ENCODE measurements at places on chromosomes 5 and 9. TPM values are rescaled to one million over a fixed set of nuclear protein-coding genes. Genes with fewer than 3 reads are reported as not detected.

Gene MARCOL
- not detected for total RNA-seq

Gene LCN2
- total RNA-seq, result 106 TPM

Gene HACD4
- total RNA-seq, result 2.0 TPM

Gene NR2F1
- 14.8 TPM for total RNA-seq

Gene EFNA5
- total RNA-seq, result 28.1 TPM

Gene NFIB
- 2.4 TPM for total RNA-seq

Gene ATP10B
- 0.06 TPM for total RNA-seq

Gene ZNF883
- total RNA-seq, result 3.4 TPM

Gene PLAA
- total RNA-seq, result 26.8 TPM

Gene IL7R
- 1.6 TPM for total RNA-seq

Gene SLC6A3
- total RNA-seq, result not detected

Gene ANP32B
- total RNA-seq, result 35.8 TPM

Gene ELOVL7
- total RNA-seq, result 6.3 TPM

Gene AQP3
- 0.65 TPM for total RNA-seq

Gene TMC1
- not detected for total RNA-seq

Gene TAL2
- not detected for total RNA-seq

Gene ADAMTSL2
- not detected for total RNA-seq

Gene TSLP
- 0.07 TPM for total RNA-seq

Gene BARHL1
- total RNA-seq, result not detected

Gene FST
- total RNA-seq, result 0.14 TPM

Gene HEMGN
- not detected for total RNA-seq

Gene TAF11L10
- not detected for total RNA-seq

Gene SLCO6A1
- total RNA-seq, result not detected

Gene GPR151
- total RNA-seq, result not detected

Gene LIX1
- total RNA-seq, result under 0.01 TPM

Gene ADAMTS2
- total RNA-seq, result 0.29 TPM

Gene TRPM3
- not detected for total RNA-seq

Gene TAF11L5
- total RNA-seq, result not detected

Gene FGF10
- not detected for total RNA-seq

Gene NNT
- total RNA-seq, result 36.5 TPM

DNA sequence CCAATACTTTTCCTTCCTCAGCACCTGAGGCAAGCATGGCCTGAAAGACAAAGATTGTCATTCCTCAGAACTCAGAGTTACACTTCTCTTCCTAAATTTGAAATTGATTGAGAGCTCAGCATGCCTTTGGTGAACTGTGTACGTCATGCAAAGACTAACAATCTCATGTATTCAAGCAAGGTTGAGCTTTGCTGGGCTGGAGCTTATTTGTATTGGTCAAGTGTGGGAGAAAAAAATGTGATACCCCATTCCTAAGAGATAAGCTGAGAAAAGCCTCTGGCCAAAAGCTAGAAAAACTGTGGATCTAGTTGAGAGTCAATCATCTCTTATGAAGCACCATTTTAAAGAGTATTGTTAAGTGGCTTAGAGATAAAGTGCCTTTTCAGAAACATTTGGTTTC is 392.2 kb downstream of the RASEF start:
- no peak for DNase-seq

GRCh38 chr9:120362446-120362845 is 217.5 kb downstream of the CDK5RAP2 start:
- peak; percentile 78 for DNase-seq

- DNase-seq, result no peak
Measured at GRCh38 chr9:132384376-132384775, 22.3 kb downstream of the TTF1 start.

- DNase-seq, result no peak
Measured at GRCh38 chr9:135357863-135358551, 121.6 kb upstream of the PPP1R26 start.

DNA sequence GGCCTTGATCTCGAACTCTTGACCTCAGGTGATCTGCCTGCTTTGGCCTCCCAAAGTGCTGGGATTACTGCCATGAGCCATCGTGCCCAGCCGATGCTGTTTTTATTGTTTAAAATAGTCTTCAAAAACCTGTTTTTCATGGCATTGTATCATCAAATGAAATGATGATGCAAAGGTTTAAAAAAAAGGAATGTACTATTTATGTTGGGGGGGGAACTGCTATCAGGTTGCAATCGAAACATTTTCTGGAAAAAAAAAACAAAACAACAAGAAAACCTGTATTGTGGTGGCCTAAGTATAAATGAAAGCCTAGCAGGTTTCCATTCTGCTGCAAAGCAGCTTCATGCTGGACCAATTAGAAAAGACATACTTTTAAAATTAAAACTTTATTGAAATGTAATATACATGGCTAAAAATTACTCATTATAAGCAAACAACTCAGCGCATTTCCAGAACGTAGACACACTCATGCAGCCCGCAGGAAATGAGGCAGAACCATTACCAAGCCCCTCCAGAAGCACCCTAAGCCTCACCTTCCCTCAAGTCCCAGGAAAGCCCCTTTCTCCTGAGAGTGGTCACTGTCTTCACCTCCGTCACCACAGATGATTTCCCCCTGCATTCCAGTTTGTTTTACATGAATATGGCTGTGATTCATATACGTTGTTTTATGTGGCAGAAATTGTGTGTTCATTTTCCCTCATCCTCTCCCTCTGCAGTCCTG is 19.0 kb downstream of the GPR107 start:
- DNase-seq, result no peak

- DNase-seq, result no peak
Measured at GRCh38 chr9:123611226-123611625, 255.2 kb downstream of the CRB2 start.

- DNase-seq, result no peak
Measured at GRCh38 chr9:8599937-8600336, 800.4 kb upstream of the DMAC1 start.

DNA sequence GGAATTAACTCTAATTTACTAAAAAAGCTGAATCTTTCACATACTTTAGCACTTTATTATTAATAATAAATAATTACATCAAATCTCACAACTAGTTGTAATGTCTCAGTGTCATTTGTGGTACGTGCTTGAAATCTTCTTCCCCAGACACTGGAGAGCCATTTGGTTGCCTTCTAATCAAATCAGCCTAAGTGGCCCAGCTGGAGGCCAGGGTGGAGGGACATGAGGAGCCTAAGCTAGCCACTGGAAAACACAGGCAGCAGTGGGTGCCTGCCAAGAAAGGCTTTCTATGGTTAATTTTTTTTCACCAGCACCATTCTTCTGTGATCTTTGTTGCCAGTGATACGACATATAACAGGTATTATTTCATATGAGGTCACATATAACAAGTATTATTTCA is 117.0 kb downstream of the ERCC6L2 start:
- DNase-seq, result no peak

GRCh38 chr5:31962871-31963307 is 211.2 kb downstream of the GOLPH3 start:
- DNase-seq, result no peak

GRCh38 chr5:139717221-139717620 is 69.1 kb downstream of the CXXC5 start:
- no peak for DNase-seq

GRCh38 chr5:112289465-112289864 is 129.6 kb downstream of the EPB41L4A start:
- DNase-seq, result no peak

DNA sequence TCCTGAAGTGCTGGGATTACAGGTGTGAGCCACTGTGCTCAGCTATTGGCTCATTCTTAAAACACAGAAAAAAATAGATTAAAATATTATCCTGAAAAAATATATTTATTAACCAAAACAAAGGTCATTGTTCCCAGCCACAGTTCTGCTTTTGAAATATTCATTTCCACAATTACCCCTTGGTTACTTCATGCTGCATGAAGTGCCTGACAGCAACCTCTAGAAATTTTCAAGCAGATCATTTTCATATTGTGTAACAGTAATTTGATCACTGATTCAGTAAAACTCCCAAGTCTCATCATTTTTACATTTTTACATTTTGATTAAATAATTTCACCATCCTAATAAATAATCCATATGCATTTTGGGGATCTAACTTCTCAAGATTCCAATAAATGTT is 18.8 kb upstream of the GNAQ start:
- DNase-seq, result no peak

- peak; percentile 37 for DNase-seq
Measured at GRCh38 chr9:135905380-135906258, 1.7 kb downstream of the CAMSAP1 start.

- no peak for DNase-seq
Measured at GRCh38 chr5:109267283-109267682, 142.5 kb downstream of the PJA2 start.

- DNase-seq, result no peak
Measured at GRCh38 chr5:170246126-170246870, 13.5 kb downstream of the C5orf58 start.

DNA sequence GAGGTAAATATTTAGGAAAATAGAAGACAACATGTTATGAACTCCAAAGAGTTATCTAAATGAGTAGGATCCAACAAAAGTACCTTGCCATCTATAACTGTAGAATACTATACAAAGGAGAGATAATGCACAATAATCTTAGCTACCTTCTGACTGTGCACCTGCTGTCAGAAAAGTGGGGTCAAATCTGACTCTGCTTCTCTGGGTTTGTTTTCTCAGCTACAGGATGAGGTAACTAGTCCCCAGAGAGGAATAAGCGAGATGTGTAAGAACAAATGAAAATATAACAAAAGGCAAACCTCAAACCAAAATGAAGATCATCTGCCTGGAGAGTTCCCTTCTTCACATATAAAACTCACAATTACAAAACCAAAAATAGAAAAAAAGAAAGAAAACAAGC is 204.8 kb downstream of the DCP2 start:
- no peak for DNase-seq

- DNase-seq, result no peak
Measured at GRCh38 chr5:172429201-172429940, 25.0 kb downstream of the SH3PXD2B start.

GRCh38 chr9:106875529-106875928 is 12.6 kb downstream of the ZNF462 start:
- no peak for DNase-seq

GRCh38 chr9:135220601-135221575 is 133.4 kb downstream of the OLFM1 start:
- no peak for DNase-seq

GRCh38 chr9:123863164-123863855 is 66.6 kb downstream of the DENND1A start:
- no peak for DNase-seq

- no peak for DNase-seq
Measured at GRCh38 chr5:169286572-169287300, 14.2 kb downstream of the SLIT3 start.

GRCh38 chr5:10663489-10664179 is 97.4 kb downstream of the DAP start:
- peak; percentile 23 for DNase-seq

DNA sequence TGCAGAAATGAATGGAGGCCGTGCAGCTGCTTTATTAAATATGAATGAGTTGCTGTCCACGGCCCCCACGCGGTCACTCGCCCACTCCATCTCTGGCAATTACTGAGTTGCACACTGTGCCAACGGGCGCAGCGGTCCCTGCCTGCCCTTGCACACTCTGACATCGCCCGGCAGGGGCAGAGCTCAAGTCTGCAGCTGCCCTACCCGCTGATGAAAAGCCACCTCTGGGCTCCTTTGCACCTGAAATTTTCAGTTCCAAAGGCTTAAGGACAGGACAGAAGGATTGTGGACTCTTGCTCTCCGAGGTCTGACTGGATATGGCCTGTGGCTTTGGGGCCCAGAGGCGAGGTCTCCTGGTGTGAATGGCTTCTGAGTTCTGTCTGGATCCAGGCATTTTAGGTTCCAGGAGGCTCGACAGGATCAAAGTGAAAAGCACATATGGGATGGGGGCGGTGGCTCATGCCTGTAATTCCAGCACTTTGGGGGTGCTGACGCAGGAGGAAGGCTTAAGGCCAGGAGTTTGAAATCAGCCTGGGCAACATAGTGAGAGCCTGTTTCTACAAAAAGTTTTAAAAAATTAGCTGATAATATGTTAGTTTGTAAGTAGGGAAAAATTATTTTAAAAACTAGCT is 201.8 kb downstream of the PAX5 start:
- DNase-seq, result no peak

DNA sequence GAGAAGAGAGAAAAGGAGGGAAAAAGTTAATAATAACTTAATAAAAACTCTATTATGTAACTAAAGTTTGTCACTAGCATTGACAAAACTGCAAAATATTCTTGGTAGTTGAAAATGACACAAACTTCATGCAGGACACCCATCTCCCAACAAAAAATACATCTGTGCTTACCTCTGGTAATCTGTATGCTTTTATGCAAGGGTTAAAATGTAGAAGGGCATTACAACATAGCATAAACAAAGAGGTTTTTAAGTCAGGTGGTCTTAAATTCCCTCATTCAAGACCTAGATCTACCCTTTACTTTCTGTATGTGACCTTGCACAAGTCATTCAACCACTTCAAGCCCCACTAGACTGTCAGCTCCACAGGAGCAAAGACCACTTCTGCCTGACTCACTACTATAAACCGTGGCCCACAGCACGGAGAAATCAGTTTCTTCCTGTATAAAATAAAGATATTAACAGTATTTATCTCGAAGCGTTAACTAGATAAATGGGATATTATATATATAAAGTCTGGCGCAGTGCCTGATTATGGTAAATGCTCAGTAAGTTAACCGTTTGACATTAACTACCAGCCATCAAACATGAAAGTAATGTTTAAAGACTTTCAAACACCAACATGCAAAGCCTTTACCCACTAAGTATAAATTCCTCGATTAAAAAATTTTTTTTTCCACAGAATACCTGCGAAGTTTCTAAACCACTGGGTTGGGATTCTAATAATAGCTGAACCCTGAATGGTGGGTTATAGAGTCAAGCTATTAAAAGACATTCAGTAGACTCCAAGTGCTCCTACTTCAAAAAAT is 2.0 kb downstream of the FBXL17 start:
- no peak for DNase-seq

GRCh38 chr5:11052871-11053270 is 291.8 kb upstream of the DAP start:
- no peak for DNase-seq

DNA sequence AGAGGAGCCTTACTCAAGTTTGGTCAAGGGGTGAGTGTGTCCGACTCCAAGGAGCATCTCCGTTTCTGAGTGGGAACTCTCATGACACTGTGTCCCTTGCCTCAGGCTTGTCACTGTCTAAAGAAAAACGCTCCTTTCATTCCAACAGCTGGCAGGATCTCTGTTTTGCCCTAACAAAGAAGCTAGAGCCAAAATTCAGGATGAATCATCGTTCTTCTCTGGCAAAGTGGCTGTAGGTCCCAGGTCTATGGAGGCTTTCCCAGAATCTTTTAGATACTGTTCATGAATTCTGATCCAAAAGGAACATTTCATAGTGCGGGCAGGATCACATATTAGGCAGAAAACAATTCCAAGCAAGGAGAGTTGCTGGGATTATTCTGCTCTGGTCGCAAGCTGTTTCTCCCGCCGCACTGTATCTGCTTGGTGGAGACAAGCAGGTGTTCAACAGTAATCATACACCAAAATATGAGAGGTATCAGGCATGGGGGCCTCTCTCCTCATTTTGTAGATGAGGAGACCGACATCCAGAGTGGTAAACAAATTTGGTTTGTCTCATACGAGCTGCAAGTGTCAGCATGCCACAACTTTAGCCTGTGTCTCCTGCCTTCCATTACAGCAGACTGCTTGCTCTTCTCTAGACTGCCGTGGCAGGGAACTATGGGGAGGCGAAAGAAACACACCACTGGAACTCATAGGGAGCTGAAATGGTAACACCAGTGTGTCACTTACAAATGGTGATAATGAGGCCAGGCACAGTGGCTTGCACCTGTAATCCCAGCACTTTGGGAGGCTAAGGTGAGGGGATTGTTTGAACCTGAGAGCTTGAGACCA is 72.6 kb downstream of the ENTREP1 start:
- no peak for DNase-seq
